ENCODE measurements at places on chromosomes 11 and 22. TPM values are rescaled to one million over a fixed set of nuclear protein-coding genes. Genes with fewer than 3 reads are reported as not detected.

DNA sequence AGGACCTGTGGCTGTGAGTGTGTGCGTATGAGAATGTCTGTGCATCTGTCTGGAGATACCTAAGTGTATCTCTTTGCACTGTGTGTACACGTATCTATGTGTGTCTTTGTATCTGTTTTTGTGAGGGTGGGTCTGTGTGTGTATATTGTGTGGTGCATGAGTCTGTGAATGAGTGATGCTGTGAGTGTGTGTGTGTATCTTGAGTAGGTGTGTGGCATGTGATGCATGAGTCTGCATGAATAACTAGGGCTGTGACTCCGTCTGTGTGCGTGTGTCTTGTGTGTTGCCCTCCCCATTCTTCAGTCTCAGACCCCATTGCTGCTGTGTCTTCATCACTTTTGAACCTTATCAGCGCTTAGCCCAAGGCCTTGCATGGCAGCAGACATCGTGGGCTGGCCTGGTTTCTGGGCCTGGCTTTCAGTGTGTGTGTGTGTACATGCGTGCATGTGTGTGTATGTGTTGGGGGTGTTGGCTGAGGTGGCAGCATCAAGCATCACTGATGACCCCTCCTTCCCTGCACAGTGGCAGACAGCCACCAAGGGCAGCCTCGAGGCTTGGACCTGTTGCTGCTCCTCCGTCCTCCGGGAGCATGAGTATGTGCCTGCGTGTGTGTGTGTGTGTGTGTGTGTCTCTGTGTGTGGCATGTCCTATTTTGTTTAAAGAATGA is 1.4 kb downstream of the SGSM1 start:
- no peak overlapping the region for H3K27ac ChIP-seq
- H3K36me3 ChIP-seq = no peaks in the 10 kb centered on the region
- DNase-seq = no peak
- H3K4me3 ChIP-seq = no peak overlapping the region

DNA sequence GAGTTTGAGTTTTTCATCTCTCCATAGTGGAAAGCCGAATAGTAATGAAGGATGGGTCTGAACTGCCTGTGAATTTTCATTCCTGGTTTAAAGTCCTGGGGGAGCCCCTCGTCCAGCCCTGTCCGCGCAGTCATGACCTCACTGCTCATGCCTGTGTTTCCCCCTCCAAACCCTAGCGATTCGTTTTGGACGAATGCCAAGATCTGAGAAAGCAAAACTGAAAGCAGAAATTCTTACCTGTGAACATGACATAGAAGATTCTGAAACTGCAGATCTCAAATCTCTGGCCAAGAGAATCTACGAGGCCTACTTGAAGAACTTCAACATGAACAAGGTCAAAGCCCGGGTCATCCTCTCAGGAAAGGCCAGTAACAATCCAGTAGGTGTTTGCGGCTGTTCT is 30.5 kb downstream of the CDPF1 start:
- DNase-seq = no peak
- peaks cover 77% of the 10 kb centered on the region for H3K36me3 ChIP-seq
- H3K4me1 ChIP-seq = no peaks in the 10 kb centered on the region

DNA sequence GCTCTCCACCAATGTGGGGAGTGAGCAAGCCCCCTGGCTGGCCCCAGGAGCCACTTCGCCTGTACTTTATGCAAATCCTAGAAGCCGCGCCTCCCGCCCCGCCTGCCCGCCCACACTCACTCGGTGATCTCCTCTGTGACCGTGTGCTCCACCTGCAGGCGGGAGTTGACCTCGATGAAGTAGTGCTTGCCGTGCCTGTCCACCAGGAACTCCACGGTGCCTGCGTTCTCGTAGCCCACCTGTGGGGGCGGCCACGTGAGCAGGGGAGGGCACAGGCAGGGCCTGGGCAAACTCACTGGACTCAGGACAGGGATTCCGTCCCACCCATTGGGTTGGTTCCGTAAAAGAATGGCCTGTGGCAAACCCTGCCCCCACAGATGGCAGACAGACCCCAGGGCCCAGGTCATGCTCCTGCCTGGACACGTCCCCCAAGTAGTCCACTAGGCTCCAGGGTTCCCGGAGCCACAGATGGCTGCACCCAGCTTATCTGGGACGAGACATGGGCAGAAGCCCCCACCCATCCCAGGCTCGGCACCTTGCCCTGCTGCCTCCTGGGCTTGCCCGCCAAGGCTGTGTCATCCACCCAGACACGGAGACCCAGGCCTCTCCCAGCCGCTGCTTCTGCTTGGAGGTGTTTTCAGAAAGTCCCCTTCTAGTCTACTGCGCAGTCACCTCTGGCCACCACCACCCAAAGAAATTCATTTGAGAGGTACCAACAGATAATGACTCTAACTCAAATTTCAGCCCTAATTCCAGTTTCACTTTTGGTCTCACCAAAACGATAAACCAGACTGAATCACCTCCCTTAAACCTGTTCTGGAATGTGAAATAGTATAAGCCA is 12.1 kb downstream of the LRFN4 start:
- H3K4me3 ChIP-seq = no peak overlapping the region
- no peaks in the 10 kb centered on the region for H3K4me1 ChIP-seq
- no peaks in the 10 kb centered on the region for H3K27me3 ChIP-seq
- DNase-seq = peak; percentile 85
- no peaks in the 10 kb centered on the region for H3K36me3 ChIP-seq

DNA sequence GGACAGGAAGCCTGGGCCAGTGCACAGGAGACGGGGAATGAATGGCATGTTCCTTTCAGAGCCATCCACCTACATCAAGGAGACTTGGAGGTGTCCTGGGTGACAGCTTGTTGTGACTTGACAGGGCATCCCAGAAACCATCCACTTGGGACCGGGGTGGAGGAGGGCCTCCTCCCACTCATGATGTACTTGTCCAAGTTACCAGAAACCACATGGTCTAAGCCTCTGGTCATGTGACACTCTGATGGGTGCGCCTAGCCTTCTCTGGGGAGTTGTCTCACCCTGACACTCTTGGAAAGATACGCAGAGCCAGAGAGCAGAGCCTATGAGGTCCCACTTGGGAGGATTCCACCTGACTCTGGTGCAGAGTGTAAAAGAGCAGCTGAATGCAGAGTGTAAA is 21.6 kb upstream of the FXYD6 start:
- H3K27ac ChIP-seq = no peak overlapping the region
- no peaks in the 10 kb centered on the region for H3K4me1 ChIP-seq
- H3K4me3 ChIP-seq = no peak overlapping the region
- no peaks in the 10 kb centered on the region for H3K36me3 ChIP-seq

DNA sequence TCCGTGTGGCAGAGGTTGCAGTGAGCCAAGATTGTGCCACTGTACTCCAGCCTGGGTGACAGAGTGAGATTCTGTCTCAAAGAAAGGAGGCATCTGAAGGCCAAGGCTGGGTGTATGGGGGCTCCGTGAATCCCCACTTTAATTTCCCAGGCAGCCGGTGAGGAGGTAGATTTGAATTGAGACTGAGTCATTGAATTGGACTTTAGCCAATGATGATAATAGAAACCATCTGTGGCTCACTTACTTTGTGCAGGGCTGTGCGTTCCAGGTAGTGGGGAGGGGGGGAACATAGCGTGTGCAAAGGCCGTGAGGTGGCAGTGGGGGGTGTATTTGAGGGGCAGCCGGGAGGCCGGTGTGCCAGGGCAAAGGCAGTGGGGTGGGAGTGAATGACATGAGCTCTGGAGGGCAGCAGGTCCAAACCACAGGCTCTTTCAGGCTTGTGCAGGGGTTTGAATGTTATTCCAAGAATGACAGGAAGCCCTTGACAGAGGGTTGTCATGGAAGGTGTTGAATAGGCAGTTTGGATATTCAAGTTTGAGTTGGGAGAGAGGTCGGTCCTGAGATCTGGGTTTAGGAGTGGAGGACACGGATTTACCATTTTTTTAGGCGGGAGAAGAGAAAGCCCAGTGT is 6.1 kb downstream of the ARHGAP8 start:
- H3K4me3 ChIP-seq = no peak overlapping the region
- no peaks in the 10 kb centered on the region for H3K4me1 ChIP-seq
- no peak for DNase-seq
- no peak overlapping the region for H3K27ac ChIP-seq
- H3K27me3 ChIP-seq = peaks cover 13% of the 10 kb centered on the region

GRCh38 chr11:12130180-12130980 is 20.0 kb downstream of the MICAL2 start:
- H3K27ac ChIP-seq = no peak overlapping the region
- H3K27me3 ChIP-seq = no peaks in the 10 kb centered on the region
- no peaks in the 10 kb centered on the region for H3K36me3 ChIP-seq
- DNase-seq = peak; percentile 23

KDM4D gene
- 0.52 TPM for total RNA-seq

HNRNPUL2 gene
- 43.1 TPM for total RNA-seq

Measured in upper lobe of right lung (tissue), 1 donor.